ENCODE measurements at places on chromosomes 3 and 15.

DNA sequence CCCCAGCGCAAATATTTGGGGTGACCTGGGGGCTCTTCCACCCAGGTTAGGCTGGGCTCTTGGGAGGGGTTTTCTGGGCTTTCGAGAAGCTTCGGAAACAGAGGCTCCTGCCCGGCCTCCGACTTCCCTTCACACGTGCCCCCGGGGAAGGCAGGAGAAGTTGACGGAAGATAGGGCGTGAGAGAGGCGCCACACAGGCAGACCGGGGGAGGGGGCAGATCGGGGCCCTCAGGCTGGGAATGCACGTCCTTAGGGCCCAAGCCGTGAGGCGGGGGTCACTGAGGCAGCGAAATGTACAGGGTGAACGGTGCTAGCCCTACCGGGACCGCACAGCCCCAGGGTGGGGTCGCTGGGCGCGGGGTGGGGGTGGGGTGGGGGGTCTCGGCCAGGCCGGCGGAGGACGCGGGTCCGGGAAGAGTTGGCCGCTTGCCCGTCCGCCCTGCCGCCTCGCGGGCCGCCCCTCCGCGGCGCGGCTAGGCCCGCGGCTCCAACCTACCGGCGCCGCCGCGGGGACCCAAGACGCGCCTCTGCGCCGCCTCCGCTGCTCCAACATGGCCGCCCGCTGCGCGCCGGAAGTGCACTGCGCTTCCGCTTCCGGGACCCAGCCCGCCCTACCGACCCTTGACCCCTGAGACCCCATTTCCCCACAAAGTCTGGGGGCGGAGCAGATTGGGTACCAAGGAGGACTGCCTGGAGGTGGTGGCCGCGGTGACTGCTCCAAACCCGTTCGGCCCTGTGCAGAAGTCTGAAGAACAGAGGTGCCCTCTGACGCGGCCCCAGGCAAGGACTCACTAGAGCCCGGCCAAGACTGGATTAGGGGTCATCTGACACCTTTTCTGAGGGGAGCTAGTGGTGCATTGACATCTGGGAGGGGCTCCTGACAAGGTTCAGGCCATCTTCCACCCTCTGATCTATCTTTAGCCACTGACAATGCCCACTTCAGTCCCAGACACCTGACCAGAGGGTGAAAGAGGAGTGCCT, at the start of gene CCDC71:
CCDC71 (minus strand) TSS at position 561 of the 981 bp plus-strand sequence. CDS start 2,123 bp downstream, outside the sequence.
- DNase-seq: peak; percentile 39

- no peak for DNase-seq
These were observed 97.4 kb upstream of the RBMS3 start for GRCh38 chr3:29183346-29184087.

GRCh38 chr15:95138604-95139270, 907.4 kb downstream of the MCTP2 start:
- DNase-seq: no peak

DNA sequence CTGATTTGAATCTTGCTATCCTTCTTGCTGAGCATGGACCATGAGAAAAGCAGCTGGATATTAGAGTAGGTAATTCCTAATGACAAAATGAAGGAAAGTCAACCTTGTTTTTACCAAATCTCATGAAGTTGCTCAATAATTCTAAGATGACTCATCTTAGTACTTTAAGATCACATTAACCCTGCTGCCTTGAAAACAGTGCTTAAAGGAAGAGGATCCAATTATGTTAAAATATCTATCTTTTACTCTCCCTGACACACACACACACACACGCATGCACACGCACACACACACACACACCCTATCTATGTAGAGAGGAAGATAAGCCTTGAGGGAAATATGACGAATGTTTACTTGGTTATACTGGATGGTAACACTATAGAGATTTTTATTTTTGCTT, 16.0 kb upstream of the MYO1E start:
- DNase-seq: no peak

GRCh38 chr3:17583530-17583929, 158.9 kb downstream of the TBC1D5 start:
- no peak for DNase-seq

DNA sequence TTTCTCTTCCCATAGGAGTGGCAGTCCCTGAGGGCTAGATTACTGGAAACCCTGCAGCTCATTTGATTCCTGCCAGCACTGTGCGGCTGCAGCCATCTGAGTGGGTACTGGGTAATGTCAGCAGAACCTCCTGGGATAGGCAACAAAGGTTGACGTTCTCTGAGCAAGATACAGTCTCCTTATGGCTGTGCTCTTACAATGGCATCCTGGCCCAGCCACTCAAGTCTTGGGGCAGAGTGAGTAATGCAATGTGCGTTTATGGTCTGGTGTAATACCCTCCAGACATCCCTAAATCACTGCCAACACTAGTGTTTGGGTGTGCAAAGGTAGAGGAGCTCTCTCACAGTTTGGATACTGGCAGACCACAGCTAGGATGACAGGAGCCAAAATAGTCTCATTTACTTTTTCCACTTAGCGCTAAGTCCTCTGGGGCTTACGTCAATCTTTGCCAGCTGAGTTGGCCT, 775.8 kb downstream of the ZNF385D start:
- no peak for DNase-seq

DNA sequence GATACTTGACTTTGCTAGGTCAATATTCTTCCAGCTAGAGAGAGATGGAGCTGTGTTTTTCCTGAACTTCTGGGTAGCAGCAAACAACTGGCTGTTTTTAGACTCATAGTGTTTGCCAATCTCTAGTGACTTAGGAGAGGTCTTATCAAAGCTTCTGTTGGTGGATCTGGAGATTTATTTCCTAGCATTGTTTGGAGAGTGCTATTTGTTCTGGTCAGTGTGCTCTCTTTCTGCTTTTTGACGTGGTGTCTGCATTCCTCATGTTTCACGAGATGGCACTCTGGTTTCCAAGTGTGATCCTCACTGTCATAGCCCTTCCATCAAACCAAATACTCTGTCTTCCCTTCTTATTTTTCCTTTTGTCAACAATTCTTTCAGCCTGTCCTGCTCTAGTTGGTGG, 88.6 kb upstream of the DAZL start:
- DNase-seq: no peak

DNA sequence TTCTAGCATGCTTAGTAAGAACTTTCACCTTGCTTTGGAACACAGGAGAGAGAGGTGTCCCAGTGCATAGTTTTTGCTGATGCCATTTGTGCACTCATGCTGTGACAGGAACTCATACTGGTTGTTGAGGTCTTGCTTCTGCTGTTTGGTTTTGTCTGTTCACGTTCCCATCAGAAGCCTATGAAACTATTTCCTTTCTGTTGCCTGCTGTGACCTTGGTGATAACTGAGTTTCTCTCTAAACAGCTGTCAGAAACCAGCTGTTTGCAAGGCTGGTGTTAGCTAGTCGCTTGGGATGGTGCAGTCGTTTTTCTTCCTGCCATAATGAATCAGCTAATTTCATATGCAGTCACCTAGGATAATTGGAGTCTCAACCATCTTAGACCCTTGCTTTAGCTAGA, 724.1 kb downstream of the GRM7 start:
- no peak for DNase-seq

DNA sequence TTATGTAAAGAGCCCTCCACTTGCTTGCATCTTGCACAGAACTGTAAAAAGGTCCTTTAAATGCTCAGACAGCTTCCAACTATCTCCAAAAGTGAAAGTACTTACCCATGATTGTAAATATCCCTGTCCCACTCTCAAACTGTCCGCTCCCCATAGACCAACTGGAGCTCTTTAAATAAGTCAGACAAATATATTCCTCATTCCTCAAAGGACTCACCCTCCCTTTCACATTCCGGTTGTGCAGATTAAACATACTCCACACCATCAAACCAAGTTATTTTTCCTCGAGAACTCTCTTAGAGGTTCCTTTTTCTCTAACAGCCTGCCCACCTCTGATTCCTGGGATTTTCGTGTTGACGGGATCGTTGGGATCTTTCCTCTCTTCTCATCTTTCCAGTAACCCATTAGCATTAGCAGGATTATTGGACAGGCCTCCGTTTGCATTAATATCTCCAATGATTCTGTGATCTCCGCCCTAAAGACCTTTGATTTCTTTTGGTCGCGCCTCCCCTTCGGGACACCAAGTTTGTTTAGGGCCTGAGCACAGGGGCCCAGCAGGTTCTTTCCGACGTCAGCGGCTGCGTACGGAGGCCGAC, 763 bp downstream of the GOLGB1 start:
- DNase-seq: no peak

GRCh38 chr3:11582191-11582968, 61.3 kb downstream of the VGLL4 start:
- DNase-seq: peak; percentile 96

DNA sequence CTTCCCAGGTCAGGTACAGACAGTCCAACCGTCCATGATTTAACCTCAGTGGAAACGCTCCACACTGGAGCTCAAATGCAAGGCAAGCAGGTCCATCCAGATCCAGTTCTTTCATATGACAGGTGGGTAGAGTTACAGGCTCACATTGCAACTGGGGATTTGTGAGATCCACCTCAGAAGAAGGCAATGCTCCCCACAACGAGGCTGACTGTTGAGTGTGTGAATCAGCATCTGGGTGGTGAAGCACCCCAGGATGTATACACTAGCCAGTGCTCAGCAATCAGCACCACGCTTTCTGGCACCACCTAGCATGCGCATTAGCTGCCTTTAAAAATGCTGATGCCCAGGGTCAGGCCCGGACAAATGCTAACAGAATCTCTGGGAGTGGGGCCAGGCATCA, 343.5 kb upstream of the ICE2 start:
- DNase-seq: no peak

- no peak for DNase-seq
These were observed 47.2 kb upstream of the ATP2B2 start for GRCh38 chr3:10552631-10552943.

GRCh38 chr3:7713724-7714123, 787.9 kb upstream of the LMCD1 start:
- DNase-seq: no peak

GRCh38 chr15:64690578-64691296, 84.7 kb downstream of the RBPMS2 start:
- no peak for DNase-seq

GRCh38 chr3:79297245-79297960, 470.4 kb downstream of the ROBO1 start:
- peak; percentile 88 for DNase-seq

DNA sequence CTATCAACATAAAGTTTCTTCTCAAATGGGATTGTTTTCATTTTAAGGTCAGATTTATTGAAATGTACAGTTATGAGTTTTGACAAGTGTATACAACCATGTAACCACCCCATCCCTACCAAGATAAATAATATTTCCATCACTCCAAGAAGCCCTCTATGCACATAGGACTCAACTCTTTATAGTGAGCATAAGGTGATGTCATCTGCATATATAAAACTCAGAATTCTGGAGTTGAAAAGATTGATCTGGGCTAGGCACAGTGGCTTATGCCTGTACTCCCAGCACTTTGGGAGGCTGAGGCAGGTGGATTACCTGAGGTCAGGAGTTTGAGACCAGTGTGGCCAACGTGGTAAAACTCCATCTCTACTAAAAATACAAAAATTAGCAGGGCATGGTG, 10.3 kb upstream of the GK5 start:
- DNase-seq: no peak

DNA sequence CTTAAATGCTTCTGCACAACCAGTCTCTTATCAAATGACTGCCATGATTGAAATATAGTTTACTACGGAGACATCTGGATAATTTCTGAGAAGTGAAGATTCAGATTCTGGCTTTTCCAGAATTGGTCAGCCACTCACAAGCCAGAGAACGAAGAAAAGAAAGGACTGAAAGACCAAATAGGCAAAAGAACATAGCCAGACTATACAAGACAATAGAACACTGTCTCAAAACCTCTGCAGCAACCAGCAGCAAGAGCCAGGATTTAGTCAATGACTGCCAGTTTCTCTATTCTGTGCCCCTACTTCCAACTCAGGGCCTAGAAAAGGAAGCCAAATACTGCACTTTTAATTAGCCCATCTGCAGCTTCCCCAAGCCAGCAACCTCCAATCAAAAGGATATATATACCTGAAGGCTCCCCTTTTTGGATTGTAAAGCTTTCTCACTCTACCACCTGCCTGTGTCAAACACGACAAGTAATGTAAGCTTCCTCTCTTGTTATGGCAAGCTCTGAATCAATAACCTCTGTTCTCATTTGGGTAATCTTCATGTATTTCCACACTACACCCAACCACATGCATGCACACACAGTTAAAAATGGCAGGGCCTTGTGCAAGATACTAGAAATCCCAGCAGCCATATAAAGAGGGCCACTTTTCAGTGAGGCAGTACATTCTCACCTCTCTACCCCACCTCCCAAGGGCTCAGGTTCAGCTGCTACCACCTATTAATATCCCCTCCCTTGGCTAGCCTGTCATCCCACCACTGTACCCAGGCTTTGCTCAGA, 97.1 kb downstream of the ERC2 start:
- DNase-seq: no peak

- no peak for DNase-seq
These were observed 42.6 kb downstream of the CD200R1L start for GRCh38 chr3:112804021-112804420.

GRCh38 chr3:71849681-71850080, 64.7 kb upstream of the PROK2 start:
- no peak for DNase-seq

DNA sequence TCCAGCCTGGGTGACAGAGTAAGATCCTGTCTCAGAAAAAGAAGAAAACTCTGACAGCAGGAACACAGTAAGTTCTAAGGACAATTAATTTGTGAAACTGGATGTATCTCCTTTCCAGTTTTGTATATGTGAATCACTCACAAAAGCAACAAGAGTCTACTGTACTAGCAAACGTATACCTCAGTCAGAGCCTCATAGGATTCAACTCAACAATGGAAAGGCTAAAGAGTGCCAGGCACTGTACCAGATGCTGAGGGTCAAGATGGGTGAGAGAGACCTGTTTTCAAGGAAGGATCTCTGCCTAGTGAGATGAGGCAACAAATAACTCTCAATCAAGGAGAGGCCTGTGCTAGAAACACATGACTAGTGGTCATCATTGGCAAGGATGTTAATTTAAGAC, 14.9 kb downstream of the TBL1XR1 start:
- no peak for DNase-seq

DNA sequence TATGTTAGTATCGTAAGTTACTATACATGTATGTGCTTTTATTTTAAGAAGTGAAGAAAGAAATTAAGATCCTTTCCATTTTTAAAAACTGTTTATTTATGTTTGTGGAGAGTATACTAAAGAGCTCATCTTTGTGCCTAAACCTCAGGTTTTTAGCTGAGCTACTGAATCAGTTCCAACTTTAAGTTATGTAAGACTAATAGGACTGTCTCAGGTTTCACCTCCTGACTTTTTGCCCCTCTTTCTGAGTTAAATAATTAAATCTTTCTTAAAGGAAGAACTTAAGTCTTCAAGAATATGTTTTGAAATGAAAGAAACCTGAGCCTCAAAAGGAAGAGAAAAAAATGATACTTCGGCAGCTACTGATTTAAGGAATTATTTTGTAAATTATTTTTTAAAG, 2.6 kb downstream of the SLMAP start:
- no peak for DNase-seq

DNA sequence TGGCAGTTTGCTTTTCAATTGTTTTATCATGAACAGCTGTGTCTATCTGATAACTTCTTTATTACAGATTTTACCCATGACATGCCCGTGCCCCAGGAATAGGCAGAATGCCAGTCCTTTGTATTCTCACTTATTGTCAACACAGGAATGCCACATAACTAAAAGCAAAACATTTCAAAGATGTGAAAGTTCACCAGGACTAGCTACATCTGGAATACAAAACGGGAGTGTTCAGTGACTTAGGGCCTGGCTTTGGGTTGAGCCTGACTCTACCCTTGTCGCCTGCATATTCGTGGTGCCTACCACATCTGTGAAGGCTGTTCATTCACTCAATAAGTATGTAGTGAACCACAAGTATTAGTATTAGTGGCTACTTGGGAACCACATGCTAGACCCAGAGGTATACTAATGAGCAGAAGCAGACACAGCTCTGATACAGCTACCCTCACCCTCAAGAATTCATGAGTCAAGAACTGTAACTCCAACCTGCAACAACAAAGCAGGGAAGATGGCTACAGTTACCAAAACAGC, 2.9 kb downstream of the TNFSF10 start:
- DNase-seq: no peak

Measured in skin of body (tissue), 3 donors.